ENCODE measurements at places on chromosomes 1 and 21.

DNA sequence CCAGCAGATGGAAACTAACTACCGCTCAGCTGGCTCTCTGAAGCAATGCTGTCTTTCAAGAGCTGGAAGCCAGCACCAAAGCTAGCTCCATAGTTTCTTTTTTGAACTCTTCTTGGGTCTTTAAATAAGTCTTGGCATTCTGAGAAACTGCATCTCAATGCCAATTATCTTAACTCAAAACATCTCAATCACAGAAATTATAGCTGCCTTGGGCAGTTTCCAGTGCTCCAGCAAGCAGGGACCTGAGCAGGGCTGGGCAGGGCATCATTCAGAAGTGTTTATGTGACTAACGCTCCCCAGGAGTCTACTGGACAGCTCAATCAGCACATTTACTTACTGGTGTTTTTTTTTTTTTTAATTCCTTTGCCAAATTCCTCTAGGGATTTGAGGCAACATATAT is 18.3 kb upstream of the PADI4 start:
- DNase-seq: no peak

GRCh38 chr1:115764541-115764940 is 4.0 kb downstream of the CASQ2 start:
- DNase-seq: peak; percentile 11

DNA sequence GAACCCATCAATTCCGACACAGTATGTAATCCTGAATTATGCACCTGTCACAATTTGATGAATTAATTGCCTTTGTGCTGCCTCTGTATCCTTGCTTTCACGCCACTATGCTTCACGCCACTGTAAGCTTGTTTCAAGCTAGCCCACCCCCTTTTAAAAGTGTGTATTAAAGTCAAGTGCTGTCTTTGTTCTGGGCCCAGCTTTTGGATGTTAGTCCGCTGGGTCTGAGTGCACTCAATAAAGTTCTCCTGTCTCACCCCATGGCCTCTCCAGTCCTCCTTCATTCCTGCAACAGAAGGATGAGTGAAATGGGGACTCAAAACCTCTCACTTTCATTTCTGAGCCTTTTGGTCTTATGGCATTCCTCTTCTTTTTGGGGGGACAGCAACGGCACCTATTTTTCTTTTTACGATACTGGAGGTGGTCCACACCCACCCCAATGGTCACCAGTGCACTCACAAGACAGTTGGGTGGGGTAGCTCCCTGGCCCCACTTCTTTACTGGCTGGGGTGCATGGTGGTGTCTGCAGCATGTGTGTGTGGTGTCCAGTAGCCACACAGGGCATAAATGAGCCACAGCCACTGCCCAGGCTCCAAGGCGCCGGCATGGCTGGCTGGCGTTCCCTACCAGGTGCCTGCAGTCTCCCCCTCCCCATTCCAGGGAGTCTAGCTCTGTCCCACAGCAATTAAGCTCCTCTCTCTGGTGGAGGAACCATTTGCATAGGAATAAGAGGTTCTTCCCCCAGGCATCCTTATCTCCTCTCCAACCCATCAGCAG is 1.8 kb downstream of the THEM4 start:
- DNase-seq: no peak

GRCh38 chr1:9600861-9601834 is 12.4 kb downstream of the TMEM201 start:
- DNase-seq: no peak

- DNase-seq: no peak
Measured at GRCh38 chr1:185895208-185895900, 161.2 kb downstream of the HMCN1 start.

DNA sequence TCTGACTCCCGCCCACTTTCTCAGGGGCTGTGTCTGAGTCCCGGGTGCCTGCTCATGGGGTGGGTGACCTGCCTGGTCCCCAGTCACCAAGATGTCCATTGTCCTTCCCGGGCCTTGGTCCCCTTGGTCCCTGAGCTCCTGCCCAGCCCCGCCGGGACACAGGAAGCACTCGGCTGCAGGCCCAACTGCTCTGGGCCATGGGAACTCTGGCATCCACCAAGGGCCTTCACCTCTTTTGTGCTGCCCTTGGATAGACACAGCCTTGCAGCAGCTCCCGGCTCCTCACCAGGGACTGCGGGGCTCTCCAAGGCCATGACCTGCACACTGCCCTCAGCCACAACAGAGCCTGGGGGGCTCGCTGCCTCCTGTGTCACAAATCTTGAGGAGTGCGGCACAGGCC is 22.1 kb upstream of the MX1 start:
- no peak for DNase-seq

DNA sequence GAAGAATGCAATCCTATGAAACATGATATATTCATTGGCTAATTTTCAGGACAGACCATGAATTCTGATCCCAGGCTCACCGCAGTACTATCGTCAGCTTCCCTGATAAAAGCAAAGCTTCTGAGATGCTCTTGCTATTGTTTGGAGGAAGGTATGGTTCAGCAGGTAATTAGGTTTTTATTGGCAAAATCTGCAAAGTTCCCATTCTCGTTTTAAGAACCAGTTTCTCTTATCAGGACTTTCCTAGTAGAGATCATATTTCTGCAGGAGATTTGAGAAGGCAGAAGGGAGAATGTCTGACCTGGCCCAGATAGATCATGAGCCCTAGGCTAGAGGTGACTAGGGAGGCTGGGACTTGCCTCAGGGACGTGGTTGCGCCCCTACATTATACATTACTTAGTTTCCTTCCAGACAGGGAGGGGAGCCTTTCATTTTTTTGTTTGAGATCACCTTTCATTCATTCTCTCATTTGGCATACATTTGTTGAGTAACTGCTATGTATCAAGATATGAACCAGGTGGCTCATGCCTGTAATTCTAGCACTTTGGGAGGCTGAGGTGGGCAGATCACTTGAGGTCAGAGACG is 108.8 kb downstream of the NRIP1 start:
- DNase-seq: no peak

GRCh38 chr1:17926906-17927305 is 171.8 kb downstream of the ACTL8 start:
- no peak for DNase-seq

DNA sequence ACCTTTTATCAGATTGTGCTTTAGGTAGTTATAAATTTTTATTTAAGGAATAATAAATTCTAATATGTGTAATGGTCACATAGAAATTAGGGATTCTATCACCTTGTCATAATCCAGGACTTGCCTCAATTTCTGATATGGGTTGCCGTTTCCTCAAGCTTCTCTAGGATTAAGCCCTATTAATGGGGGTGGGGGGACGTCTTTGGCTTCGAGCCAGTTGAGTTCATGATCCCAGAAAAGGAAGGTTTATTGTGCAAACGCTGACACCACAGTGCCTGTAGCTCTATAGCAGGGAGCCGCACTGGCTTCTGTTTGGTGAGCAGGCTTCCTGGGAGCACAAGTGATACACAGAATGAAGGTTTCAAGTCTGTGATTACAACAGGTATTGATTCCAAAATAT is 22.0 kb upstream of the VAMP3 start:
- DNase-seq: no peak

GRCh38 chr1:116457946-116458604 is 85.0 kb downstream of the ATP1A1 start:
- no peak for DNase-seq

- peak; percentile 30 for DNase-seq
Measured at GRCh38 chr1:66938613-66939012, 13.8 kb downstream of the MIER1 start.

DNA sequence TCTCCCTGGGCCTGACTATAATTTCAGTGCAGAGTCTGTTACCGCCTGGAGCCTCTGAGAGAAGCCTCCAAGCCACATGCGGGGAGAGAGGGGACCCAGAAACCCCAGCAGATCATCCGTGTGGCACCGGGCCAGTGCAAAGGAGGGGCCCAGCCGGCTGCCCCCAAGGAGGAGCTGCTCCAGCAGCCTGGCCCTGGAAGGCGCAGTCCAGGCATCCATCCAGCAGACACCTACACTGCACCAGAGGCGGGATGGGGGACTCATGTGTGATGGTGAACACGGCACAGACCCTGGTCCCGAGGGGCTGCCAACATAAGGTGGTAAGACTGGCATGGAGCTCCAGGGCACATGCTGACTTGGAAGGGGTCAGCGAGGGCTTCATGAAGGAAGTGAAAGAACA is 39.6 kb upstream of the CLSTN1 start:
- no peak for DNase-seq

DNA sequence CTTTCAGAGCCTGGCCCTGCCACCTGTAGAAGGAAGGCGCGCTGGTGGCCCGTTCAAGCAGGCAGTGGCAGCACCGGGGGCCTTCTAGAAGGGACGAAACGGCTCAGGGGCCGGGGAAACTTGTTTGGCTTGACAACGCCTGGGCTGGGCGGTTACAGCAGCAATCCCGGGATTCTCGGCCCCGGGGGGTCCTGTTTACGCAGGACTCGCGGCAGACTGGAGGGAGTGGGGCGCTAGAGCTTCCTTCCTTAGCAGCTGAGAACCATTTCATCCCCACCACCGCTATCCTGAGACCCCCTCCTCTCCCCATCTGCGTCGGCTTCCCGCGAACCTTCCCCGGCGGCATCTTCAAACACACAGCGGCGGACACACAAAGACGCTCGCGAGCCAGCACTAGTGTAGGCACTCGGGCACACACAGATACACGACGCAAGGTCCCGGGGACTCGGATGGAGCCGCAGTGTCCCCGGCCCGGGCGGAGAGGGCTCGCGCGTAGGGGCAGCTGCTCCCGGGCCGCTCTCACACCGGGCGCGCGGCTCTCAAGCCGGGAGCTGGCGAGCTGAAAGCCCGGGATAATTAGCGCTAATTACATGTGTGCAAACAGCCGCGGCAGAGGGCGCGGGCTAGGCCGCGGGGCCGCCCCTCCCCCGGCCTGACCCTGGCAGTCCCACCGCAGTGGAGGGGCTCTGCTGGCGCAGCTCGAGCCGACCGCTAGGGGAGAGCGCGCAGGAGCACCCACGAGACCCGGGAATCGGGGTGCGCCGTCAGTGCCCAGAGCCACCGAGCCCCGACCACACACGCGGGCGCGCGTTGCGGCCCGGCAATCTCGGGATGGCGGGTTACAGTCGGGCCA is 271.4 kb downstream of the FOXD2 start:
- DNase-seq: peak; percentile 3

DNA sequence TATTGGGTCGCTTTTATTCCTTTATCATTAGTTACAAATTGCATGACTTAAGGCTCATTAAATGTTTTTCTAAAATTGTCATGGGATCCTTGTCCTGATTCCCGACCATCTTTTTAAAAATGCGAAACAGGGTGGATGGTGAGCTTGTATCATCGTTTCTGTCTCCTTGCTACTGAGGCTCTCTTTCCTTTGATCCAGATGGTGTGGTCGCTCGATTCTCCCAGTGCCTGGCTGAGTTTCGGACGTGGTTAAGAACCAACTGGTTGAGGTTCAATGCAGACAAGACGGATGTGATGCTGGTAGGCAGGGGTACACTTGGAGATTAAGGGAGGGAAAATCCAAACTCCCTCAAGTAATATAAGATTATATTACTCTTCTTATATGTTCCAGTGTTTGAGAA is 1.2 kb downstream of the MIER1 start:
- DNase-seq: peak; percentile 36

GRCh38 chr1:109537450-109538178 is 2.1 kb upstream of the GPR61 start:
- no peak for DNase-seq

DNA sequence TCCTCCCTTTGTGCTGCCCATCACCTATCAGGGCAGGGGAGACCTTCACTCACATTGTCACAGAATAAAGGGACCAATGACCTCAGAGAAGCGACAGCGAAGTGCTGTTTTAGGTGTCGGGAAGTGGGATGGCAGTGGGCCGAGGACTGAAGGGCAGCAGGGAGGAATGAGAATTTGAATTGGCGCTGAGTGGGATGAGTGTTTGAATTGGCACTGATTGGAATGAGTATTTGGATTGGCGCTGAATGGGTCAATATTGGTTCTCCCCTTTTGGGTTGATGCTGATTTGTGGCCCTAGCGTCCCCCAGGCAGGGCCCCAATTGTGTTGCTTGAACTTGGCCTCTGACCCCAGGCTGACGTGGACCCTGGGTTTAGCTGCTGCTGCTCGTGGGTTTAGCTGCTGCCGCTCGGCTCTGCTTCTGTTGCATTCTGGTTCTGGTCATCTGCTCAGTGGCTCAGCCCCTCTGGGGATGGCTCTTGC is 12.4 kb upstream of the UMODL1 start:
- no peak for DNase-seq

DNA sequence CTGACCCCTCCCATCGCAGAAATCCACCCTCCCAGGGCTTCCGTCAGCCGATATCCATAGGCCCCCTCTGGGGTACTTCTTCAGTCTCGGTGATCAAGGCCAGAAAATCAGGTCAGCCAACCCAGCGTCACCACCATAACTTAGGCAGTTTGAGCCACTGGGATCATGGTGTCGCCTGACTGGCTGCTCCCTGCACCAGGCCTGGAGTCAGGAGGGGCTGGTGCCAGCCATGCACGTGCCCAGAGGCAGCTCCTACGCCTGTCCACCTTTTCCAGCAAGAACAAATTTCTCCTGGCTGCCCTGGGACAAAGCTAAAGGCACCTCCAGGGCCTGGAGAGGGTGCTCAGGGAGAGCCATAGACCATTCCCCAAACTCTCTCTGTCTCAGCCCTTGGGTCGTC is 4.8 kb upstream of the CTRC start:
- no peak for DNase-seq

DNA sequence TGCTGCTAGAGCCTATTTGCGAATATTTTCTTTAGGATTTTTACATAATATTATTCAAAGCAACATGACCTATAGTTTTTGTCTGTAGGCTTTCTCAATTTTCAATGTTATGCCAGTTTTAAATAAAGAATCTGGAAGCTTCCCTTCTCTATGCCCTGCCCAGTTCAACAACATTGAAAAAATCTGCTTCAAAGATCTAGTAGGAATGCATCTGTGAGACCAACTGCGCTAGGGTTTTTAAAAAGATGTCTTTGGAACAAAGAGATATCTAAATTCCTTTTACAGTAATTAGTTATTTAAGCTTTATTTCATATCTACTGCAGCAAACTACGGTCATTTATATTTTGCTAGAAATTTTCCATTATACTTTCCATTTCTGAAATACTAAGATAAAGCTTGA is 25.7 kb downstream of the HEATR1 start:
- no peak for DNase-seq

DNA sequence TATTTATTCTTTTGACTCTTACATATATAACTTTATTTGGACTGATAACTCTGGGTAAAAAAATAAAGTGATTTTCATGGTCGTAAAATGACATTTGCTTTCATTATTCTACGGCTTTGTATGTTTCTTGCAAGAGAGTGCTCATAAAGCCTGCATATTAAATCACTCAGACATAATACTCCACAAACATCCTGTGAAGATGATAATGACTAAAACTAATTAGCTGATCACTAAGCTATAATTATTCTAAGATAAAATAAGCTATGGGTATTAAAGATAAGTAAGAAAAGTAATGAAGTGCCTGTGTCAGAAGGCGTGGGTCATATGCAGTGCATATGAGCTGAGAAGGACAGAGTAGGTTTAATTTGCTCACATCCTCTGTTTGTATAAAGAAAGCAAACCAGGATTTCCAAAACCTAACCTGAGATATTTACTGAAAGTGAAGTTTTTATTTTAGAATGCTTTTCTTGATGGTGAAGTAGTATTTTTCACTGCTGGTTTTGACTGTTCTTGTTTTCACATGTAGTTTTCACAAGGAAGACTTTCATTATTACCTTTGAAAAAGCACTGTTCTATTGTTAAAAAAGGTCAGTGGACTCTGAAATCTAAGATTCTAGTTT is 278.8 kb downstream of the AMY1C start:
- DNase-seq: no peak

- DNase-seq: peak; percentile 78
Measured at GRCh38 chr1:45843474-45843905, 40.1 kb downstream of the MAST2 start.

GRCh38 chr1:178362747-178363146 is 134.0 kb downstream of the CLEC20A start:
- no peak for DNase-seq

Measured in Kasumi-1 (cell line).